SJSA1 (cell line): ENCODE measurements at places on chromosomes 3 and 15.

DNA sequence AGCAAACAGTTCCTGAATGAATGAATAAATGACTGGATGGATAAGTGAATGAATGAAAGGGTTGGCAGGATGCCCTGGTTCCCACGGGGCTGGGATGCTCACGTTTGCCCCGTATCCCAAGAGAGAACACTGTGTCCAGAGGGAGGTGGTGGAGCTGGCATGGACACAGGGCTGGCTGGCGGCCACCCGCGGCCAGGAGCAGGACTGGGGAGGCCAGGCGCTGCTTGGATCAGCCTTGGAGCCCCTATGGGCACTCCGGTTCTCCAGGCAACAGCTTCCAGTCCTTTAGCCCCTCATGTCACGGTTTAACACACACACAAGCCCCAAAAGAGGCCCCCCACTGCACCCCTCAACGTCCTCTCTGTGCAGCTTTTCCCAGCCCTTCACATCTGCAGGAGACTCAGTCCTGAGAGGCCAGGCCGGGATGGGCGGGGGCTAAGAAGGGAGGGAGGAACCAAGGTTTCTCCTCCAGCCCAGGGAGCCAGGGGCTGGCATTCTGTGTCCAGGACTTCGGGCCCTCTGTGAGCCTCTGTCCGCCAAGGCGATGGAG lies 86.0 kb upstream of the ALDH1L1 start:
- DNase-seq: no peak

DNA sequence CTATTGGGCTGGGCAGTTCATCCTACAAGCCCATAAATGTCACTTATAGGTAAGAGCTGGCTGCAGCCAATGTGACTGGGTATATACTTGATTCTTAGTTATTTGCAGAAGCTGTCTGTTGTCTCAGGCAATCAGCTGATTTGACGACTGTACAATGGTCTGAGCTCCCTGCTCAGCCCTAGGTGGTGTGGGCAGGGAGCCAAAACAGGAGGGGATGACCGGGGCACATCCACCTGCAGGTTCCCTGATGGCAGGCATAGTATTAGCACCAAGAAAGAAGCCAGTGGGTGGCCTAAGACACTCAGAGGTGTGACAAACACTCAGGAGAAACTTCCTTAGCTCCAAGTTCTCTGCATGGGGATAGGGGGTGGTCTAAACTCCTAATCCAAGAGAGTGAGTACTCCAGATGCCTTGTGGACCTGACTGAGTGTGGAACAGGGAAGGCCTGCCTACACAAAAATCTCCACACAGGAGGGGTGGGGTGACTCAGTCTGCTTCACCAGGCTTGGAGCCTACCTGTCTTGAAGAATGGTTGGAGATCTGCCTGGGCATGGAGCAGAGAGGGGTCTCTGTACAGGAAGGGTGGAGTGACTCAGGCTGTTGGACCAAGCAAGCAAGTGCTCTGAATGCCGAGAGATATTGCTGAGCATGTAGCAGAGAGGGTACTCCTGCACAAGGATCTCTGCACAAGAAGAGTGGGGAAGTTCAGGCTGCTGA lies 690.4 kb upstream of the NAALADL2 start:
- no peak for DNase-seq

GRCh38 chr3:60584250-60584649 lies 667.0 kb downstream of the FHIT start:
- peak; percentile 39 for DNase-seq

DNA sequence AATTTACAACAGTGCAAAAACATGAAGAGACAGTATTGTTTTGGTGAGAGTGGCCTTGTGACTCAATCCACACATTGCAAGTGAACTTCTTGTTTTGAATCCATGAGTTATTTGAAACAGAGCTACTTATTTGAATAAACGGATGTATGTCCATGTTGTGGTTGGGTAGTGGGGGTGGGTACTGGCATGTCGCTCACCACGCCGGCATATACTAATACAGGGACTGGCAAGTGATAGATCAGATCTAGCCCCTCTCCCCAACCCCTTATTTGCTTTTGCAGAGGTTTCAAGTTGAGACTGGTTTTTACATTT lies 83.8 kb downstream of the EDEM1 start:
- DNase-seq: no peak

- no peak for DNase-seq
Measured at GRCh38 chr3:50138266-50139200, 16.6 kb upstream of the SEMA3F start.

DNA sequence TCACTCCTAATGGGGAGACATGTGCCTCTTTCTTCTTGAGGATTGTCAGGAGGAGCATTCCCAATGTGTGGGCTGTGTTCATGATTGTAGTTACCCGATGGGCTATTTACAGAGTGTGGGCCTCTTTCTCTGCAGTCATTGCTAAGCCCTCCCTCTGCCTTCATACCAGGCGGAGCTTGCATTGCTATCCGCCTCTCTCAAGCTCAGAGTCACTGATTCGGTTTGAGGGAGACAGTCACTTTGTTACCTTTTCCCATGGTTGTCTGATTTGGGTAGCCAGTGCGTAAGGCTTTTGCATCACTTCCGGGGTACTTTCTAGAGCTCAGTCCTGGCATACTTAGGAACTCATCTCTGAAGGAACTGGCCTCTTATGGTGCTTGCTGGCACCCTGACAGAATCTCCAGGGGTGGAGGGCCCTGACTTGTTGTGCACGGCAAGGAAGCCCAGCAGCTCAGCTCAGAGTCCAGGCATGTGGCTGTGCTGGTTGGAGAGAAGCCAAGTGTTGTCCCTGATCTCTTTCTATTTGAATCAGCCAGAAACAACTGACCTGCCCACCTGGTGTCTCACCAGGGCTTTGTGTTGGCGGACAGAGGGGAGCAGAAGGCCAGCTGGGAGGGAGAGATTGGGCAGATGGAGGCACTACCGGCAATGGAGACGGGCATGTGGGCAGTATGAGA lies 79.8 kb downstream of the EPHB1 start:
- no peak for DNase-seq

DNA sequence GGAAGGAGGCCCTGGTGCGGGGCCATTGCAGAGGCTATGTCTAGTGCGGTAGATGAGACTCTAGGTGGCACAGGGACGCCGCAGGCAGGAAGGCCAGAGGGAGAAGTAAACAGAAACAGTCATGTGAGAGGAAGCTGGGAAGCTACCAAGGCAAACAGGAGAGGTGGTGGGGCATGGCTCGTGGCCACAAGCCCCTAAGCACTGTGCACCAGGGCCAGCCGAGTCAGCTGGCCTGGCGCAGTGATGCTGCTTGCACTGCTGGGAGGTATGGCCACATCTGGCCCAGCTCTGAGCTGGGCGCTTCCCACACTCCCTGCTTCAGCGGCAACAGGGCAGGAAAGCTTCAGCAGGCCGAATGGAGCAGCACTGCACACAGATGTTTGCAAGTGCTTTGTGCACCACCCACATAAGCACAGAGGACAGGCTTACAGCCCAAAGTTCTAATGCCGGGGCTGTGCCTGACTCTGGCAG lies 76.6 kb downstream of the SRGAP3 start:
- DNase-seq: no peak

DNA sequence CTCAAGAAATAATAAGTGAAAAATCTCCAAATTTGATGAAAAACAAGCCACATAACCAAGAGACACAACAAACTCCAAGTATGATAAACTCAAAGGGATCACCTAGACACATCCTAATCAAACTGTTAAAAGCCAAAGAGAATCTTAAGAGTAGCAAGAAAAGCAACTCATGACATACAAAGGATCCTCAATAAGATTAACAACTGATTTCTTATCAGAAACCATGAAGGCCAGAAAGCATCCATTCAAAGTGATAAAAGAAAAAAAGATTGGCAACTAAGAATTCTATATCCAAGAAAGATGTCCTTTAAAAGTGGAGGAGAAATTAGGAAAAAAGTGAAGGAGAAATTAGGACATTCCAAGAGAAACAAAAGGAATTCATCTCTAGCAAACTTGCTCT lies 23.5 kb downstream of the CHSY1 start:
- no peak for DNase-seq

GRCh38 chr15:56871867-56872266 lies 46.6 kb upstream of the TCF12 start:
- peak; percentile 61 for DNase-seq

DNA sequence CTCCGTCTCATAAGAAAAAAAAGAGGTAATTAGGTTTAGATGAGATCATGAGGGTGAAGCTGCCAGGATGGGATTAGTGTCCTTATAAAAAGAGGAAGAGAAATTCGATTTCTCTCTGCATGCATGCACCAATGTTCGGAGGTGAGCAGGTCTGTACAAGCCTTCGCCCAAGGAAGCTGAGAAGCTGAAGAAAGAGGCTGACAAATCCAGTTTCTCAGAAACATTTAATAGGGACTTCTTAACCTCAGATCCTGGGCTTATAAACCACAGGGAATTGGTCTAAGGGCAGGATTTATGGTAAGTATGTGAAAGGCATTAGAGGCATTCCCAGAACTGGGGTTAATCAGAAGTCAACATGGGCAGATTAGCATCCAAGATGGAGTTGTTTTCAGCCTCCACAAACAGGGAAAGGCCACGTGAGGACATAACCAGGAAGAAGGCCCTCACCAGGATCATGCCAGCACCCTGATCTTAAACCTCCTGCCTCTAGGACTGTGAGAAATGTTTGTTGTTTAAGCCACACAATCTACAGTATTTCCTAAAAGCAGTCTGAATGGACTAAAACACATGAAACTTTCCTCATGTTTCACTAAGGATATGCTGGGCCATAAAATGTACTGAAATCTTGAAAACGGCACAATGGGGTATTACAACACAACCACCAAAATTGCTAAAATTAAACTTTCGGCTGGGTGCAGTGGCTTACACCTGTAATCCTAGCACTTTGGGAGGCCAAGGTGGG lies 11.3 kb downstream of the SHISA5 start:
- no peak for DNase-seq

DNA sequence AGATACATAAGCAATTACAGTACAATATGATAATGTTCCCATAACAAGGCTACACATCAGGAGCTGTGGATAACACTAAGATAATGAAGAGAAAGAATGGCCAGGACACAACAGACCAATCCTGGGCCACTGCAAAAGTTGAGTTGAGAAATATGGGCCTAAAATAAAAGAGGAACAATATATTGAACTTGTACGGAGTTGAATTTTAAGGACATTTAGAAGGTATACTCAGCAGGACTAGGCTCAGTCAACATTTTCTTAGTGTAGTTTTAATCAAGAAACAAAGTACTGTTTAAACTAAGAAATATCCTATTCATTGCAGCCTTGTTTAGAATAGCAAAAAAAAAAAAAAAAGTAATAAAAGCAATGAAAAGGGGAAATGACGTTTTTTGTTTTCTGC lies 24.3 kb downstream of the HERC1 start:
- no peak for DNase-seq

DNA sequence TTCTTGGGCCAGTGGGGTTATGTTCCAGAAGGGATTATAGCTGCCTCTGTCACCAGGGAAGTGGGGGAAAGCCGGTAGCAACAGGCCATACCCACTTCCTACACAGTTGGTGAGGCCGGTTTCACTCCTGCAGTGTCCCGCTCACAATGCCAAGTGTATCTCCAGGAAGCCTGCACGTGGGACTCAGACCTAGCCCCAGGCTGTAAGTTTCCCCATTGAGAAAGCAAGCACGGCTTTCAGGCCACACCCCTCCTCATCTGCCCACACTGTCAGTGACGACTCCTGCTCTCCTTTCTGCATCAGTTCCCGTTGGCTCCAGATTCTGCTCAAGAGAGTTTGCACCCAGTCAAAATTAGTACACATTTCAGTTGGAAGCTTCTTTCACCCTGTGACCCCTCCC lies 51.6 kb upstream of the CPOX start:
- no peak for DNase-seq

DNA sequence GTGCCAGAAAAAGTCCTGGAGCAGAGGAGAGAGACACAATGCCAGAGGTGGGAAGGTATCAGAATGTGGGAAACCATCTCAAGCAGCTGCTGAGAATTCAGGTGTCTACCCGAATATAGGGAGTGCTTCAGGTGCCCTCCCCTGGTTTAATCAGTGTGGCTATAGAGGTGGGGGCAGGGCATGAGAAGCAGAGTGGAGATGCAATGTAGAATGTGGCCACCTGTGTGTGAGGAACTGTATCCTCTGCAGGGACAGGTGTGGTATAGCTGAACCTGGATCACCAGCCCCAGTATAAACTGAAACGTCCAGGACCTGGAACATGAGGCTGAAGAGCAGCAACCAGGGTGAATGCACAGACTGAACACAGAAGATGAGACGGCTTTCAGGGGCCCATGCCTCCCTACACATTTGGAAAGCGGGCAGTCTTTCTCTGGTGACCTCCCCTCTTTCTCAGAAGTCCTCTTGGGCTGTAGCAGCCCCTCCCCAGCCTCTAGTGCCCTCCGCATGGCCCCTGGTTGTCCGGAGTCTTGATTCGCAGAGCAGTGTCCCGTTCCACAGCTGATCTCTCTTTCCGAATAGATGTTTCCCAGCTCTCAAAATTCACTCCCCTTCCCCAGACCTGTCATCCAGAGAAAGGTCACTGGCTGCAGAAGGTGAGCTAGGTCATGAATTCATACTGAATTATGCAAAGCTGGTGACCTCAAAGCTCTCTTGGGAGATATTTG lies 103.1 kb downstream of the ABHD5 start:
- no peak for DNase-seq

DNA sequence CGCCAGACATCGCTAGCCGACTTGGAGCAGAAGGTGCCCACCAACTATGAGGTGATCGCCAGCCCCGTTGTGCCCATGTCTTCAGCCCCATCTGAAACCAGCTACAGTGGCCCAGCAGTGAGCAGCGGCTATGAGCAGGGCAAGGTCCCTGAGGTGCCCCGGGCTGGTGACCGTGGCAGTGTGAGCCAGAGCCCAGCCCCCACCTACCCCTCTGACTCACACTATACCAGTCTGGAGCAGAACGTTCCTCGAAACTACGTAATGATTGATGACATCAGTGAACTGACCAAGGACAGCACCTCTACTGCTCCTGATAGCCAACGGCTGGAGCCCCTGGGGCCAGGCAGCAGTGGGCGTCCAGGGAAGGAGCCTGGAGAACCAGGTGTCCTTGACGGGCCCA lies 12.9 kb upstream of the APEH start:
- DNase-seq: no peak
